NCI-H187 treated with DMSO at 0.1 percent for 48 hours (cell line): ENCODE measurements at places on chromosomes 6 and 20.
A peak's percentile ranks its signal among the peaks of the same experiment; 100 is the strongest.

DNA sequence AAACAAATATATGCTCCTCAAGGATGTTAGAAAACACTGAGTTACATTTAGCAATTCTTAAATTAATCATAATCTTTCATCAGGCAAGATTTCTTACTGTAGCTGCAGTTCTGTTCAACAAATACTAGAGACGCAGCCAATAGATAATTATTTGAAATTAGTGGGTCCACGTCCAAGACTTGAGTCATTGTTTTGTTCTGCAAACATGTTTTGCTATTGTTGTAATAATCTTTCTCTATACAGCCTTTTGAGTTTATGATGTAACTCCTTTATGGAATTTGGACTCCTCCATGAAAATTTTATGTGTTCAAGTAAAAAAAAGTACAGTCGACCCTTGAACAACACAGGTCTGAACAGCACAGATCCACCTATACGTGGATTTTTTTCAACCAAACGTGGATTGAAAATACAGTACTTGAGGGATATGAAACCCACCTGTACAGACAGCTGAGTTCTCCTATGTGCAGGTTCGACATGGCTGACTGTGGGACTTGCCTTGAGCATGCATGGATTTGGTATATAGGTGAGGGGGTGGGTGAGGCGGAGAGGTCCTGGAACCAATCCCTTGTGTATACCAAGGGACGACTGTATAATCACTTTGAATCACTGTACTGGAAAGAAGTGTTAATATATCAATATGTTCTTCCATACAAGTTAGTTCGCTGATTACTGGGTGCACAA lies 41.3 kb upstream of the SLC22A16 start:
- DNase-seq: no peak

DNA sequence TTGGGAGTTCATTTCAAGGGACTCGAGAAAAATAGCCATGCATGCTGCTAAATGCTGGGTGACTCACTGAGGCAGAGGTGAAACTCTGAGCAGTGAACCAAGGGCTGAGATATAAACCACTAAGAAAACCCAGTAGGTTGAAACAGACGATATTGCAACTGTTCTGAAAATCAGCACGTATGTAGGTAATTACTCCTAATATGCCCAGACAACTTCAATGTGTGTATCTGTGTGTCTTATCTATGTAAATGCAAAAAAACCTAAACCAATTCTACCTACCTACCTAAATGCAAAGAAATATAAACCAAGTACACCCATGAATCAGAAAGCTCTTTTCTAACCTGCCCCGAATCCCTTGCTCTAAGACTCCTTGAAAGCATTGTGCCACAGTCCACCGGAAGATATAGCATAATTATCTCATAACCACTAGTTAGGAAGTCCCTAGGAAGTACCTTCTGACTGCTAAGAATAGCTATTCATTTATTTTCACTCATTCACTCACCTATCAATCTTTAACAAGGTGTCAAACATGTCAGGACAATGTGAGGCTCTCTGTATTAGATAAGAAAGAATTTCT lies 458.7 kb upstream of the RUNX2 start:
- no peak for DNase-seq

DNA sequence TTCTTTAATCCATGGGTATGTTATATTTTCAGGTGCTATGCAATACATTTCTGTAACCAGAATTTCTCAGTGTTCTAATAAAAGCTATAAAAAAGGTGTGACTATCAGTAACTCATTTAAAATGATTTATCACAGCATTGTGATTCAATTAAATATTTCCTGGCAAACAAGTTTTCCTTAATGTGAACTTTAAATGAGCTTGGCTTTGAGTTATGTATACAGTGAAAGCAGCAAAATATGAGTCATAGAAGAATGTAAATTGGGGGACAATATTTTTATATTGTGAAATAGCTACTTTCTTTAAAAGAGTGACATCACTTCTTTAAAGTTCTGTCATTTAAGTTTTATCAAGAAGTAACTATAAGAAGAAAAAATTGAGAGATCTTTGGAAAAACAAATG lies 484.9 kb upstream of the MAN1A1 start:
- DNase-seq: no peak

DNA sequence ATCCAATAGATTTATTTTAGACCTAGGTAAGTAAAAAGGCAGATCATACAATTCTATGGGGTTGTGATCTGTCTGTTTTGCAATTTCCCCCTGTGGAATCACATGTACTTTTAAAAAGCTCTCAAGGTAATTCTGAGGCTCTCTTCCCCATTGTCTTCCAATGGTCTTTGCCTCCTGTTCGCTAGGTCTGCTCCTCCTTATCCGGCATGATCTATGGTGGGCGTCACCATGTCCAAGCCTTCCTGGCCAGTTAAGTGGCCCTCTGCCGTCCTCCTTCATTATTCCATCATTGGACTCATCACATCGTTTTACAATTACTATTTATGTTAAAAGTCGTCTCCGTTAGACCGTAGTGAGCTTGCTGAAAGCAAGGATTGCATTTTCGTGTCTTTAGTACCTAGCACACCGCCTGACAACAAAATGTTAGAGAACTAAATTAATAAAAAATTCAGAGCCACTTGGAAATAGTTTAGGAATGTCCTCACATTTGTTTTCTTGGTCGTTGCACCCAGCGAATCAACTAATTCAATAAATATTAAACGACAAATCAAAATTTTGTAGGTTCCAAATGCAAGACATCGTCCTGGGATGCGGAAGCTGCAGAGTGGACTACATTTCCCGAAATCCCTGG lies 2.2 kb upstream of the STXBP5 start:
- DNase-seq: peak; percentile 43

- DNase-seq: no peak
Measured at GRCh38 chr20:478010-478948, 15.9 kb upstream of the TBC1D20 start.

- no peak for DNase-seq
Measured at GRCh38 chr20:46182276-46183200, 64.4 kb downstream of the CD40 start.

DNA sequence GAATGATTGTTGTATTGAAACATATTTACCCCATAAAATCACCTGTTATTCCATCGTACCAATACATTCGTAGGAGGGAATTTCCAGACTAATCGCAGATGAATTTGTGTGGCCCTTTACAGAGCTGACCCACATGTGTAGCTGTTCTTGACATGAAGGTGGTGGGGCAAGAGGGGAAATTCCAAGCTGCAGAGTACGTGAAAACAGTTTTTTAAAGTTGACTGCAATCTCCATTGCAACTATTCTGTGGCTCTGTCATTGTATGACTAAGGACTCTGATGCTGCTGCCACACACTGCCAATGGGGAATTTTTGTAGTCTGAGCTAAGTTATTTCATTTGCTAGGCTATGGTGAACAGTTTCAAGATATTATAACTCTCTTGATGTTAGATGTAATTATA lies 46.4 kb upstream of the ADTRP start:
- DNase-seq: no peak

GRCh38 chr20:49741977-49742376 lies 28.3 kb upstream of the B4GALT5 start:
- no peak for DNase-seq

DNA sequence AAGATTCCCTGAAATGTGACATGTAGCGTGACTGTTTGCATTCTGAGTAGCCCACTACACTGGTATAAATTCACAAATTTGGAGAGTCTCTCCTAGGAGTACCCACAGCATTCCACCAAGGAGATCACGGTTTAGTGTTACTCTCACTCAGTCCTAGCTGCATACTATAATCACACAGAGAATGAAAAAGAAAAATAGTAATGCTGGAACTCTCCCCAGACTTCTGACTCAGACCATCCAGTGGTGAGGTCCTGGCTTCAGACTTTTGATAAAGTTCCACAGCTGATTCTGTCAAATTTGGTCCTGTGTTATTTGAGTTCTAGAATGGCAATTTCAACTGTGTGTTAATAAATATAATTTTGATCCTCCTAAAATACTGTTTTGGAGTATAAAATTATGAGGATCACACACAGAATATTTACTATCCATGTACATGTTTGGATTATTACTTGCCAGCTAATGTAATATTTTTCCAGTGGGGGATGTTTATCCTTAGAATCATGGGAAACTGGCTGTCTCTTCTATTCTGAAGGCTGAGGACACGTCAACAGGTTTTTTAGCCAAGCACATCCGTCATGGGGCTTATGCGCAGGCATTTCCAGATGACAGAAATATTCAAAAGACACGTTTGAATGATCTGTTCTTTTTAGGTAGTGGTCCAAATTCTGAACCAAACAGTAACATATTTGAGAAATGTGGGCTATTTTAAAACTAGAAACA lies 5.1 kb upstream of the KIAA0408 start:
- no peak for DNase-seq

DNA sequence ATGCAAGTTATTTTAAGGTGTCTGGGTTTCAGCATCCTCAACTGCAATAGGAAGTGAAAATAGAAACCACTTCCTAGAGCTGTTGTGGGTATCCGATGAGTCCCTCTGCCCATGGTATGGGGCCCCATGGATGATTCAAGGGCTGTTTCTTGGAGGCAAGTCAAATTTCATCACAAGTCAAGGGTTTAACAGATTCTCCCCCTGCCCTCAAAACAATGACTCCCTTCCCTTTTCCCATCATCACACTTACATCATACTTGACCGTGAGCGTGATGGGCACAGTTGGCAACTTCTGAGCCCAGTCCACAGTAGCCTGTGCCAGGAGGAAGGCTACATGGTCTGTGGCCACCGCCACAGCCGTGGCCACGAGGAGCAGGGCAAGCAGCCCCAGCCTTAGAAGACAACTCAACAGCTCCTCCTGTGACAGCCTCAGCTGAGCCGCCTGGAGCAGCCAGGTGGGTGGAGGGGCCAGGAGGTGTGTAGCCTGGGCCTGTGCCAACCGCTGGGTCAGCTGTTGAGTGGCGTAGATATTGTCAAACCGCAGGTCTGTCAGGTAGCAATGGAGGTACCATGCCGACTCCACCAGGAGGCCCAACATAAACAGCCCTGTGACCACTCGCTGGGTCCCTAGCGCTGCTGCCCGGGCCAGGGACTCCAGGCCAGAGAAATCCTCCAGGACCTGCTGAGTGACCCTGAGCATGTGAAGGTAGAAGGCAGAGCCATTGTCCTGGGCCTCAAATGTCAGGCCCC lies 5.2 kb downstream of the OCSTAMP start:
- no peak for DNase-seq

GRCh38 chr6:89678531-89678930 lies 40.0 kb upstream of the LYRM2 start:
- DNase-seq: no peak

DNA sequence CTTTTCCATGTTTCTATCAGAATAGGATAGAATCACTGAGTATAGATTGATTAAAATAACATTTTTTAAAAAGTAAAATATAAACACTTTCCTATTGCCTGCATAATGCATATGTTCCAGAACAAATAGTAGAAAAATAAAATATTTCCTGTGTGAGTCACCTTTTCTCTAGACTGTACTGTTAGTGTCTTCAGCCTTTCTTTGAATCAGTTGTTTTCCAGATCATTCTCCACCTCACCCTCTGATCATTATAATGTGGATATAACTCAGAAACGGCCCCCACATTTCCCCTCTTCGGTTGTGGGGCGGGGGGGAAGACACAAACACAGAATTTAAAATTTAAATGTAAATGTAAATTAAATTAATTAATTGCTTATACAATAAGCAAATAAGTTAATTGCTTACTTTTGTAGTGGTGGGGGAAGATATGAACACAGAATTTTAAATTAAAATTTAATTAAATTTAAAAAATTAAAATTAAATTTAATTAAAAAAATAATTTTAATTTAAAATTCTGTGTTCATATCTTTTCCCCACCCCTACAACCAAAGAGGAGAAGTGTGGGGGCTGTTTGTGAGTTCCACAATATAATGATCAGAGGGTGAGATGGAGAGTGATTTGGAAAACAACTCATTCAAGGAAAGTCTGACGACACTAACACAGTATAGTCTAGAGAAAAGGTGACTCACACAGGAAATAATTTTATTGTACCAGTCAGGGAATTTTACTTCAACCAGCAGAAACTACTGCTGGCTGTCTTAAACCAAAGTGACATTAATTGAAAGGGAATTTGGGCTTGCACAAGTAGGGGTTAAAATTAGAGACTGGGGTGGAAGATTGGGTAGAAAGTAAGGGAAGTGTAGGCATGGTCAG lies 37.1 kb upstream of the PROKR2 start:
- no peak for DNase-seq

DNA sequence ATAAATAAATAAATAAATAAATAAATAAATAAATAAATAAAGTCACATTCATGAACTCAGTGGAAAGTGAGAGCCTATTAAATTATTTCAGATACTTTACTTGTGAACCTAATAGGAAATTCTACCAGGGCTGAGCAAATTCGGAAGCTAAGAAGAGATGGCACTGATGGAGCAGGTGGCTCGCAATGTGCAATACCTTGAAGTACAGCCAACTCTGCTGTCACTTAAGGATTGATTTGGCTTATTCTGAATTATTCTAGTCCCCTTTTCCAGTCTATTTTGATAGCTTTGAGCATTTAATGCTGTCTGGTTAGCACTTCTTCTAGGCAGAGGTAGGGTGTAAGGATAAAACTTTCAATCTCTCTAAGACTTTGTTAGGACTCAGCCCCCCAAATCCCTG lies 395.8 kb upstream of the PLCB4 start:
- DNase-seq: no peak

GRCh38 chr6:157791450-157791849 lies 31.6 kb upstream of the SNX9 start:
- DNase-seq: no peak

GRCh38 chr6:165186041-165186440 lies 123.4 kb downstream of the C6orf118 start:
- no peak for DNase-seq

- no peak for DNase-seq
Measured at GRCh38 chr20:55888685-55889084, 116.6 kb downstream of the CBLN4 start.

DNA sequence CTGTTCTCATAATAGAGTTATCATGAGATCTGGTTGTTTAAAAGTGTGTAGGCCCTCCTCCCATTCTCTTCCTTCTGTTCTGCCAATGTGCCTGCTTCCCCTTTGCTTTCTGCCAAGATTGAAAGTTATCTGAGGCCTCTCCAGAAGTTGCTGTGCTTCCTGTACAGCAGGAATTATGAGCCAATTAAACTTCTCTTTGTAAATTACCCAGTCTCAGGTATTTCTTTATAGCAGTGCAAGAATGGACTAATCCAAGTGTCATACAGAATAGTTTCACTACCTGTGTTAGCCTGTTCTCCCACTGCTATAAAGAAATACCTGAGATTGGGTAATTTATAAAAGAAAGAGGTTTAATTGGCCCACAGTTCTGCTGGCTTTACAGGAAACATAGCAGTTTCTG lies 100.0 kb downstream of the CD24 start:
- no peak for DNase-seq

DNA sequence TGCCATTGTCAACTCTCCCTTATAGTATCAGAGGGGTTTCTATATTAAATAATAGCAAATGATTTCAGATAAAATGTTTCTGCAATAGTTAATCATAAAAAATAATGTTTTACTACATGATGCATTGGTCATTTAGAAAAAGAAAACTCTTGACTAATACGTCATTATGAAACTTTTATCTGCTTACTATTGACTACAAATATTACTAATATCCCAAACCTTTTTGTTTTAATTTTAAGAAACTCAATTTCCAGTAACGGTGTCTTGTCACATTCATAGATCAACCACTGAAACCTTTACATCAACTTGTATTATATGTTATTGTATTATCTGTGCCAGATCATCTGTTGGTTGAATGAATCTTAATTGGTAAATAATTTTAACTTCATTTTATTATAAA lies 482.9 kb upstream of the SLC35B3 start:
- DNase-seq: no peak

GRCh38 chr6:148617530-148617929 lies 129.3 kb upstream of the UST start:
- DNase-seq: no peak
